ENCODE measurements at places on chromosomes 2 and 18.

DNA sequence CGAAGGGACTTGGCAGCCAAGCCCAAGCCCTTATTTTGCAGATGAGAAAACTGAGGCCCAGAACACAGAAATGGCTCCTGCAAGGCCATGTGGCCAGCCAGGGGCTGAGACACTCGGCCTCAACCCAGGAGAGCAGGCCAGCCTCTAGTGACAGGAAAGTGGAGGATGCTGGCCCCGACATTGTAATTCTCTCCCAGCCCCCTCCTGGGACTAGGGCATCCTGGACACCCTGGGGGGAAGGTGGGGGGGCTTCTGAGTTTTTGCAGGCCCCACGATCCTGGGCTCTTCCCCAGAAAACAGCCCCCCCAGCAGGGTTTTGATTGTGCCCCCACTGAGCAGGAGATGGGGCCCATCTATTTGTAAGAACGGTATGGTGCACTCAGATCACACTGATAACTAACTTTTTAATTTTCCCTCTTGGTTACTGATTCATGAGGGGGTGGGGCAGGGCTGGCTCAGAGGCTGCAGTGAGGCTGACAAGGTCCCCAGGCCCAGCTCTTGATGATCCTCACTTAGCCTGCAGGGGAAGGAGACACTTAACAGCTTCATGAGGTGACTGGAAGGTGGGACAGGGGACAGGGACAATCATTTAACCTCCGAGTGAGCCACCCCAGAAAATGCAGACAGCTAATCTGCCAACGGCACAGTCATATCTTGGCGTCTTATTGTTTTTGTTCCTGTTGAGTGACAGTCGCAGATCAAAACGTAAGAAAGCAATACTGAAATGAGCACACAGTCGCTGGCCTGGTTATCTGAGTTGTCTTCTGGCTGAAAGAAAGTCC, 18.9 kb downstream of the SMAD7 start:
- peak; percentile 62 for DNase-seq

- DNase-seq: no peak
Measured at GRCh38 chr18:52344881-52345280, 4.9 kb downstream of the DCC start.

- DNase-seq: no peak
Measured at GRCh38 chr2:212939777-212940531, 211.5 kb downstream of the IKZF2 start.

DNA sequence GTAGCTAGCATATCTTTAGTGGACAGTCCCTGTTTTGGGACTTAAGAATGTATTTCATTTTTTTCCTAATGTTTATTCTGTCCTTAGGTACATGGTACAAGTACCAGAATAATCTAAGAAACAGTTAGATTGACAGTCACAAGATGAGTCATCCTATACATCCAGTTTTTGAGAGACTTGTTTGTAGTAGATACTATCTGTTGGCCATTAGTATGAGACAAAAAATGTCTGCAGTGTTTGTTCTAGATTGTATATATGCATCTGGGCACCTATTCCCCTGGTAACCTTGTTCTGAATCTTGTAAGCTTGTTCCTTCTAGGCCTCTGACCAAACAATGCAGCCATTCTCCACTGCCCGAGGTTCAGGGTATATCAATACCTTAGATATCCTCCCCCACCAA, 1343.5 kb downstream of the SUCLG1 start:
- no peak for DNase-seq

DNA sequence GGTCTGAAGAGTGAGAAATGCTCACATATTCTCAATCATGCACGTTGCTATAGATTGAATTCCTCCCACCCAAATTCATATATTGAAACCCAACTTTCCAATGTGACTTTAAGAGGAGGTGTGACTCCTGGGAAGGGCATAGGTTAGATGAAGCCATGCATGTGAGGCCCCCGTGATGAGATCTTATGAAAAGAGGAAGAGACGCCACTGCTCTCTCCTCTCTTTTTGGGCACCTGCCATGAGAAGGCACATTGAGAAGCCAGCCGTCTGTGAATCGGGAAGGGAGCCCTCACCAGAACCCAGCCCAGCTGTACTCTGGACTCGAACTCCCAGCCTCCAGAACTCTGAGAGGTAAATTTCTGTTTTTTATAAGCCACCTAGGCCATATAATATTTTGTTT, 842.6 kb upstream of the SALL3 start:
- no peak for DNase-seq

Data from hematopoietic multipotent progenitor cell treated with erythropoietin and hydrocortisone succinate and interleukin-3 and kit ligand, for 4 days (in vitro differentiated cells).